ENCODE measurements at places on chromosomes 1 and 21.

DNA sequence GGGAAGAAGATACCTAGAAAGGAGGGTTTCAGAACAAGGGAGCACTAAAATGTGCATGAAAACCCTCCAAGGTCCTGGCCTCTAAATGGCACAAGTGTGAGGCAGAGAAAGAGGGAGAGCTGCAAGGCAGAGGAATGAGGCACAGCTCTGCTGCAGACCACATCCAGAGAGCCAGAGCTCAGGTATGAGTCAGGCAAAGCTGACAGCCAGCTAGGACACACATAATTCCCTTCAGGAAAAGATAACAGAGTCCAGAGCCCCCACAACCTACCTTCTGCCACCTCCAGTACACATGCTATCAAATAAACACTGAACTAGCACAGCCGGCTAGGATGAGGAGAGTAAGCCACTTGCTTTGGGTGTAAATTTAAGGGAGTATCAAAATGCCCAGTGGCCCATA lies 62.2 kb downstream of the HSF2BP start:
- no peak for DNase-seq

DNA sequence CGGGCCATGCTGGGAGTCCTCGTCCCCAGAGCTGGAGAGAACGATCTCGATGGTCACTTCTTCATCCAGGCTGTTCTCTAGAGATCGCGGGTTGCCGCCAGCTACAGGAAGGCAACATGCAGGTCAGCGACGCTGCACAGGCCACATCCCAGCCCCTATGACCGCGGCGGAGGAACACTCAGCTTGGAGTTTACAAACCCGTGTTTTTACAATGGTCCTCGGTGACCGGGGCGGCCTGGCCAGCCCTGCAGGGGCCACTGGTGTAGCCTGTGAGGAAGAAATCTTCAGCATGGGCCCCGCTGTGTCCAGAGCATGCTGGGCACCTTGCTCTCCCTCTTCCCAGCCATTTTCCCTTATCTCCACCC lies 30.5 kb downstream of the ZNF496 start:
- DNase-seq = no peak

DNA sequence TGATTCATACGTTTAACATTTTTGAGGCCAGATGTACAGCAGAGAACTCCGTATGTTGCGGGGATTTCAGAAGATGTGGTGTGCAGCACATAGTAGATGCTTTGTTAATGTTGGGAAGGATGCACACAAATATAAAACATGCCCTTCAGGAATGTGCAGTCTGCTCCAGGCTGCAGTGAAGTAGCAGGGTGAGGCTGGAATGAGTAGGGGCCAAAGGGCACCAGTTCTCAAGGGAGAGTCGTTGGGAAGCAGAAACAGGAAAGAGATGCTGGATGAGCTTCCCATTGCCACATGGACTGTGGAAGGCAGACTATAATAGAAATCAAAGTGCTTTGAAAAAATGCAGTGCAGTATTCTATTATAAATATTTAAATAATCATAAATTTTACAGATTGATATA lies 126.9 kb downstream of the NOS1AP start:
- DNase-seq = no peak

- no peak for DNase-seq
Measured at GRCh38 chr1:94549706-94550105, 8.1 kb upstream of the F3 start.

- DNase-seq = no peak
Measured at GRCh38 chr1:231930257-231930947, 303.8 kb downstream of the DISC1 start.

- DNase-seq = no peak
Measured at GRCh38 chr1:60859111-60859510, 223.2 kb upstream of the NFIA start.

DNA sequence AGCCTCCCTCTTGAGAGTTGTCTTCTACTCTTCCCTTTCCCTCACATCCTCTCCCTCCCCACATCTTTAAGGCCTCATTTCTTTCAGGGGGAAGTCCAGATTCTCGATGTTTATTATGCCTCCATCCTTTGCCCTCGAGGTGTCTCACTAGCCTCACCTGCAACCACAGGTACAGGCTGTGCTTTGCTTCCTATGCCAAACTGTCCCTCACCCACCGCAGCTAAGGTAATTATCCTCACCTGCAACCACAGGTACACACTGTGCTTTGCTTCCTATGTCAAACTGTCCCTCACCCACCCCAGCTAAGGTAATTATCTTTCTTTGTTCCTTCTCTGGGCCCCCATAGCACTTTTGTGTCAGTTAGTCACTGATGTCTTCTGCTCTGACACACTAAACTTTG lies 328.1 kb upstream of the SNX7 start:
- DNase-seq = no peak

DNA sequence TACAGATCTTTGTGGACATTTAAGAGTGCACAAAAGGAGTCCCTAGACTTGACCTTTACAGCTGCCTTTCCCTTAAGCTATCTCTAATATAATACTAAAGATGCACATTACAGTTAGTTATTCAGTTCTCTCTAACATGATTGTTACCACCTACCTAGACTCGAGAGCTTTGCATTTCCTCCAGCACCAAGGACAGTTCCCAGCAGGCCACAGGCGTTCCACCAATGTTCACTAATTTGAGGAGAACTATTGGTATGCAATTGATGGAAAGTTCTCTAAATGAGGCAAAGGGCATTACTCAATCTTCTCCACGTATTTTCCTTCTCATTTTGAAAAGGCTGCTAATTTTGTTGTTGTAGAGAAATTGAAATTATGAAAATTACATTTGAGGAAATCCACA lies 5.4 kb upstream of the NTNG1 start:
- DNase-seq = peak; percentile 27

DNA sequence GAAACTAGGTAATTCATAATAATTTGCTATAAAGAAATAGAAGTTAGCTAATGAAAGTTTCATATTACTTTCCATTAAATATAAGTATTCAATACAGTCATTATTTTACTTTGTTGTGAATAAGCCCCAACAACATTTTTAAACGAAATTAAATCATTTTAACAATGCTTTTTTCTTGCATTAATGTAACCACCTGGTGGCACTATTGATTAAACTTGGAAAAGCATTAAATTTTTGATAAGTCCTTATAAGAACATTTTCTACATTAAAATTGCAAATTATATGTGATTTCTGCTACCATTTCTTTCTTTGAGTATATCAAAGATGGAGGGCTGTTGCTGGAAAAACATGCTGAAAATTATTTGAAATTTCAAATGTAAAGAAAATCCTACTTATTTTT lies 918.8 kb upstream of the TMPRSS15 start:
- DNase-seq = no peak

DNA sequence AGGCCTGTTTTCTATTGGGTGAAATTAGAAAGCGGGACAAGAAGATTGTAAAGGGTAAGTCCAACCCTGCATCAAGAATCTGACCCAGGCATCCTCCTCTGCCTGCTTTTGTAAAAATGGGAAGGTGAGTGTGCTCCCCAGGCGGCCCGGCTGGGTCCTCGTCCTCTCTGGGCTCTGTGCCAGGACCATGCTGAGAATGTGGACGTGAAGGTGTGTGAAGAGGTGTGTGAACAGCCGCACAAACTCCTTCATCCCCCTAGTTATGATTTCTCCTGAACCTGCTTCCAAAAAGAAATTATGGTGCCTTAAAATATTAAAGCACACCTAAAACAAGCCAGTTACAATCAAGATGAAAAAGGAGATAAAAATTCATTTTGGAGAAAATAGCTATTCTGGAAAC lies 185.7 kb downstream of the IGSF21 start:
- DNase-seq = no peak

GRCh38 chr21:37369307-37369854 lies 2.8 kb downstream of the DYRK1A start:
- no peak for DNase-seq

All from activated CD4-positive, alpha-beta T cell treated with anti-CD3 and anti-CD28 coated beads, Interleukin-2, Interleukin-6, amounts not matched to agents 100 ng/mL and 50 ng/mL, durations not matched to agents 16 hours and 8 hours (primary cell).